ENCODE measurements at places on chromosomes 11 and 22.

DNA sequence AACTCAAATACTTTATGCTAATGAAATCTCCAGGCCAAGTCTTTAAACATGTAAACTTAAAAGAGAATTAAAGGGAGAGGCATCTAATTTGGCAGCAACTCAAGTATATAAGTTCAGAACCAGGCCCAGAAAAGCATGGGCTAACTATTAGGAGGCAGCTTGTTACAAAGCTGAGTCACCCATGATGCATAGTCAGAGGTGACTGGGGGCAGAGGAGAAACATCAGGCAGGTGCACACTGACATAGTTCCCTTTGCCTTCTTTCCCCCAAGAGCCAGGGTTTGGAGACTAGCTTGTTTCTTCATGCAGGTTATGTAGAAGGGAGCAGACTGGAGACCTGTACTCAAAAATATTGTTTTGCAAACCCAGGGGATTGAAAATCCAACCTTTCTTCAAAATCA, 619.0 kb downstream of the SOX6 start:
- DNase-seq = no peak

- DNase-seq = no peak
Measured at GRCh38 chr11:19987331-19987801, 172.9 kb downstream of the DBX1 start.

- DNase-seq = no peak
Measured at GRCh38 chr11:3959903-3960265, 104.4 kb downstream of the STIM1 start.

GRCh38 chr11:113420808-113421207, 33.2 kb downstream of the ANKK1 start:
- no peak for DNase-seq

- DNase-seq = no peak
Measured at GRCh38 chr11:118552341-118552740, 13.4 kb downstream of the IFT46 start.

Measured in stimulated activated CD8-positive, alpha-beta memory T cell treated with anti-CD3 and anti-CD28 coated beads, Interleukin-15, amount 100 ng/mL, for 24 hours (primary cell).